ENCODE measurements at places on chromosomes 12 and 14. TPM values are rescaled to one million over a fixed set of nuclear protein-coding genes. Genes with fewer than 3 reads are reported as not detected.

DNA sequence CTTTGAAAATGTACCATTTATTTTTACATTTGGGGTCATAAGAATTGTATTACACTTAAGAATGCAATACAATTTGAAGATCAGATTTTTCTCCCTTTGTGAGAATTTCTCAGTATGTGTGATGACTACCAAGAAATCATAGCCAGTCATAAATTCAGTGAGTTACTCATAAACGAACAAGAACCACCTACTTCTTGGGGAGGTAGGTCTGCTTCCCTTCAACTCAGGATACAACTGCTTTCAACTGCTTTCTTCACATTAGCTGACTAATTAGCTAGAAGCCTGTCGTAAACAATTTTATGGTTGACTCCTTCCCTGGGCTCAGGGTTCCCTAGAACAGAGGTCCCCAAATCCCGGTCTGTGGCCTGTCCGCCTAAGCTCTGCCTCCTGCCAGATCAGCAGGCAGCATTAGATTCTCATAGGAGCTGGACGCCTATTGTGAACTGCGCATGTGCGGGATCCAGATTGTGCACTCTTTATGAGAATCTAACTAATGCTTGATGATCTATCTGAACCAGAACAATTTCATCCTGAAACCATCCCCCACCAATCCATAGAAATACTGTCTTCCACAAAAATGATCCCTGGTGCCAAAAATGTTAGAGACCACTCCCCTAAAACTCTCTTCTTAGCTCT lies 3.7 kb downstream of the ANG start:
- H3K36me3 ChIP-seq: no peaks in the 10 kb centered on the region
- no peak for DNase-seq
- no peak overlapping the region for H3K4me3 ChIP-seq
- no peaks in the 10 kb centered on the region for H3K27me3 ChIP-seq
- H3K4me1 ChIP-seq: no peaks in the 10 kb centered on the region

- no peak overlapping the region for H3K4me3 ChIP-seq
- no peaks in the 10 kb centered on the region for H3K4me1 ChIP-seq
- H3K27ac ChIP-seq: no peak overlapping the region
- H3K36me3 ChIP-seq: no peaks in the 10 kb centered on the region
- no peaks in the 10 kb centered on the region for H3K27me3 ChIP-seq
Observed at GRCh38 chr14:38150075-38150474, 57.6 kb upstream of the SSTR1 start.

GRCh38 chr12:51225771-51226170 lies 7.9 kb upstream of the POU6F1 start:
- no peaks in the 10 kb centered on the region for H3K4me1 ChIP-seq
- H3K36me3 ChIP-seq: no peaks in the 10 kb centered on the region
- no peak overlapping the region for H3K27ac ChIP-seq
- H3K27me3 ChIP-seq: no peaks in the 10 kb centered on the region
- H3K4me3 ChIP-seq: no peak overlapping the region

DNA sequence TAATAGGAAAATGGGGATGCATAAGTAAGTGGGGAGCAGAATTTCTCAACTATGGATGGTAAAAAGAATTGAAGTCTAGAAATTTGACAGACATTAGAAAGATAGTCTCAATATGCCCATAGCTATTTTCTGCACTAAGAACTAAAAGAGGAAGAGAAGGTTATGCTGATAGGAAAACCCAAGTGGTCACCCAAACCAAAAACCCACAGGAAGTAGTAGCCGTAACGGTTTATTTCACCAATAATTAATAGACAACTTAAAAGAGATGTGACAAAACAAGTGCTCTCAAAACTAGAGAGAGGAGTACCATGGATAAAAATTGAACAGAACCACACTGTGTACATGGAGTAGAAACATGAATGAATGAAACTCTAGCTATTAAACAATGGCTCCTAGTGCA lies 295.4 kb downstream of the FSCB start:
- H3K4me3 ChIP-seq: no peak overlapping the region
- no peaks in the 10 kb centered on the region for H3K27me3 ChIP-seq
- H3K27ac ChIP-seq: no peak overlapping the region
- H3K36me3 ChIP-seq: no peaks in the 10 kb centered on the region
- no peak for DNase-seq
- H3K4me1 ChIP-seq: no peaks in the 10 kb centered on the region

DNA sequence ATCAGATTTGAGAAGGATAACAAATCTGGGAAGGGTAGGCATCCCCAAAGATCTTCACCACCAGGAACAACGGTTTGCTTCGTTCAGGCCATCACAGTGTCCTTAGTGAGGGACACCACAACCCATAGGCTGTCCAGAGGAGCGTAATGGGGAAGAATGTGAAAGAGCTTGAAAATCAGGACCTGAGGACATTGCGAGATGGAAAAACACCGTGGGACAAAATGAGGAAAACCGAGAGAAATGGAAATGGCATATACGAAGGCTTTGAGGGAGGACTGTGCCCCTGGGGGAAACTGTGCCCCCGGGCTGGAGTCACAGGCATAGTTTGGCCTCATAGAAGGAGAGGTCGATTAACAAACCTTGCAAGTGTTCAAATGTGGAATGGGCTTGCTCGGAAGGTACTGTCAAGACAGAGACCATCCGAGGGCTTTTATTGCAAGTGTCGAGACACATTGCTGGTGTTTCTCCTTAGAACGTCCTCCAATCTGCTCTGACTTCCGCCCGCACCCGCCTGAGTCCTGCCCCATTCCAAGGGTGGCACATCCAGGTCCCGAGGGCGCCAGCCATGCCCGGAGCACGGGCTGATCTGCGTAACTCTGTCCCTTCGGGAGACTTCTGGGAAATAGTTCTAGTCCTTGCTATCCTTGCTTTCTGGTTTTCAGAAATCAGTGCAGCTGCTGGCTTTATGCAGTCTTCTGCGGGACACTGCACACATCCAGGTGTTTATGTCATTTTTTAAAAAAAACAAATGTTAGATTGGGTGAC lies 885 bp upstream of the PALS1 start:
- peak overlapping the region; percentile 86 for H3K27ac ChIP-seq
- no peaks in the 10 kb centered on the region for H3K4me1 ChIP-seq
- H3K27me3 ChIP-seq: no peaks in the 10 kb centered on the region
- peak overlapping the region; percentile 83 for H3K4me3 ChIP-seq

GRCh38 chr12:28355161-28355560 lies 164.9 kb downstream of the CCDC91 start:
- H3K4me1 ChIP-seq: no peaks in the 10 kb centered on the region
- H3K27ac ChIP-seq: no peak overlapping the region
- no peak overlapping the region for H3K4me3 ChIP-seq
- no peaks in the 10 kb centered on the region for H3K27me3 ChIP-seq
- no peaks in the 10 kb centered on the region for H3K36me3 ChIP-seq
- no peak for DNase-seq

GRCh38 chr14:77301103-77301502 lies 19.6 kb downstream of the POMT2 start:
- no peak overlapping the region for H3K4me3 ChIP-seq
- H3K27me3 ChIP-seq: no peaks in the 10 kb centered on the region
- peaks cover 24% of the 10 kb centered on the region for H3K36me3 ChIP-seq
- H3K4me1 ChIP-seq: no peaks in the 10 kb centered on the region
- H3K27ac ChIP-seq: no peak overlapping the region

- DNase-seq: no peak
- peak overlapping the region; percentile 43 for H3K4me3 ChIP-seq
- no peaks in the 10 kb centered on the region for H3K27me3 ChIP-seq
- peaks cover 3% of the 10 kb centered on the region for H3K4me1 ChIP-seq
- H3K27ac ChIP-seq: peak overlapping the region; percentile 67
Observed at GRCh38 chr12:54390176-54390667, 5.7 kb upstream of the ZNF385A start.

The KRT3 gene
- total RNA-seq: not detected

DNA sequence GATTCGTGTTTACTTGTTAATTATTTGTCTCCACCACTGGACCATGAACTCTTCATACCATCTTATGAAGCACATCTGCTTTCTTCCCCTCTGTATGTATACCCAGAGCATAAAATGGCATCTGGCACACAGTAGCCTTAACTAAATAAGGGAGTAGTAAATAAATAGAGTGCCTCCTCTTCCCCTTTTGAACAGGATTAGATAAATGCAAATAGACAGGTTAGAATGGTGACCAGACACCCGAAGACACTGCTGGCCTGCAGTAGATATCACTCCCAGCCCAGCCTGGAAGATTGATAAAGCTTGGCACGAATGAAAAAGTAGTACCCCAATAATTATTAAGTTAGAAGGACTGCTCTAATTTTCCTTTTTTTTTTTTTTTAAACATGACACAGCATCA lies 6.9 kb downstream of the GALNT4 start:
- peaks cover 6% of the 10 kb centered on the region for H3K4me1 ChIP-seq
- H3K36me3 ChIP-seq: no peaks in the 10 kb centered on the region
- DNase-seq: no peak
- no peaks in the 10 kb centered on the region for H3K27me3 ChIP-seq
- H3K27ac ChIP-seq: no peak overlapping the region

- no peaks in the 10 kb centered on the region for H3K4me1 ChIP-seq
- H3K27me3 ChIP-seq: no peaks in the 10 kb centered on the region
- H3K4me3 ChIP-seq: no peak overlapping the region
- no peaks in the 10 kb centered on the region for H3K36me3 ChIP-seq
Observed at GRCh38 chr12:113831016-113831415, 135.1 kb downstream of the RBM19 start.

The ANHX gene
- not detected for total RNA-seq

DNA sequence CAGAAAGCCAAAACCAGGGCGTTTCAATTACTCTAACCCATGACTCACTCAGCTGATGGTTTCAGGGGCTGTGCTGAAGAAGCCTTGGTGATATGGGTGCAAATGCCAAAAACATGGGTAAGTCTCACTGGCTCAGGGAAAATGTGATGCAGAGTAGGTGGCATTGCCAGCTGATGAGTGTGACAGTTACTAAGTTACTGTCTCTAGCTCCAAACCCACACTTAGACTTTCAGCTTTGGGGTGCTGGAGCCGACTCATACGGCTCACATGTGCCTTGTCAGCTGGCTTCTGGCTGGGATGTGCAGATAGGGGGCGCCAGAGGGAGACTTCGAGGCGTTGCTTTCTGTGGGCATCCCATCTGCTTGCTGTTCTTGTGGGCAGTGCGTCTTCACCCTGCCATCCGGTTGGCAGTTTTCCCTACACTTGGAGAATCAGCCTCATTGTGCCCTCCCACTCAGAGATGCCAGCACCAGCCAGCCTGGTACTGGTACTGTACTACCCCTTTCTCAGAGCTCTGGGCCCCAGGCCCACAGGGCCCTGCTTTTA lies 11.1 kb upstream of the KRT7 start:
- H3K27ac ChIP-seq: no peak overlapping the region
- DNase-seq: no peak
- no peak overlapping the region for H3K4me3 ChIP-seq

DNA sequence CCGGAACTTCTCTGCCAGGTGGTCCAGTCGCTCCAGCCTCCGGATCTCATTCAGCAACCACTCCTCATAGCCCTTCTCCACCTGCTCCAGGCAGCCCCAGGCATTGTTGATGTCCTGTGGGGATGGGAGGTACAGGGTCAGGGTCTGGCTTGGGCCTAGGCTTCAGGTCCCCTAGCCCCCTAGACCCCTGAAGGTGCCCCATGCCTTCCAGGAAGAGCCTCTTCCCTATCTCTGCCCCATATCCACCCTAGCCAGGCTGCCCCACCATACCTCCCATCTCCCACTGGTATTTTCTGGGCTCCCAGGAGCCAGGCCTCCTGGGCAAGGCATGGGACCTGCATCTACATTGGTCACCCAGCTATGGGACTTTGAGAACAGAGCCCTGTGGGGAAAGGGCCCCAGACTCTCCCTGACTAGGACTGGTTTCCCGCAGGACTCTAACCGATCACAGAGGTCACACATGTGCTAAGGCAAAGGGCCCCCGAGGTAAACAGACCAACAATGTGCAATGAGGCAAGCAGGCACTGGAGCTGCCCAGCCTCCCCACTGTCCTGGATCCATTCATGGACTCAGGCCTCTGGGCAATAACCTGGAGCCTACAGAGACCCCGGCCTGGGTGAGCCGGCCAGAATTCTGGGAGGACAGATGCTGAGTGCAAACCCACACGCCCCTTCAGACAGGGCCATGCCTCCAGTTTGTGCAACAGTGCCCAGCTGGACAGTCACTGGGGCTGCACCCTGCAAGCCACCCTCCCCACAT lies 88.8 kb downstream of the ACTN1 start:
- H3K27ac ChIP-seq: no peak overlapping the region
- H3K36me3 ChIP-seq: no peaks in the 10 kb centered on the region
- no peaks in the 10 kb centered on the region for H3K4me1 ChIP-seq
- H3K27me3 ChIP-seq: no peaks in the 10 kb centered on the region

The C1R gene
- 114 TPM for total RNA-seq

DNA sequence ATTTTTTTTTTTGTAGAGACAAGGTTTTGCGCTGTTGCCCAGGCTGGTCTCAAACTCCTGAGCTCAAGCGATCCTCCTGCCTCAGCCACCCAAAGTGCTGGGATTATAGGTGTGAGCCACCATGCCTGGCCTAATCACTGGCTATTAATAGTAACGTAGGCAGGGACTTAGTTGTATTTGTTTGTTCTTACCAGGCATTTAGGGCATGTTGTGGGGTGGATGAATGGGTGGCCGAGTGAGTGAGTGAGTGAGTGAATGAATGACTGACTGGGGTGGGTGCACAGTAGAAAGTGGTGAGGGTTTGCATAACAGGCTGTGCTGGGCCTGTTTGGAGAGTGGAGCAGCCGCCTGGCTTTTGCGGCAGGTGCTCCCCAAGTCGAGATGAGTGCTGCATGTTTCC lies 87.0 kb downstream of the FOXN4 start:
- no peak for DNase-seq
- H3K27ac ChIP-seq: no peak overlapping the region
- no peaks in the 10 kb centered on the region for H3K4me1 ChIP-seq
- peaks cover 99% of the 10 kb centered on the region for H3K36me3 ChIP-seq
- H3K4me3 ChIP-seq: no peak overlapping the region
- H3K27me3 ChIP-seq: no peaks in the 10 kb centered on the region

The RDH12 gene
- total RNA-seq: not detected

The MYO1H gene
- not detected for total RNA-seq

The GPD1 gene
- total RNA-seq: 405 TPM

DNA sequence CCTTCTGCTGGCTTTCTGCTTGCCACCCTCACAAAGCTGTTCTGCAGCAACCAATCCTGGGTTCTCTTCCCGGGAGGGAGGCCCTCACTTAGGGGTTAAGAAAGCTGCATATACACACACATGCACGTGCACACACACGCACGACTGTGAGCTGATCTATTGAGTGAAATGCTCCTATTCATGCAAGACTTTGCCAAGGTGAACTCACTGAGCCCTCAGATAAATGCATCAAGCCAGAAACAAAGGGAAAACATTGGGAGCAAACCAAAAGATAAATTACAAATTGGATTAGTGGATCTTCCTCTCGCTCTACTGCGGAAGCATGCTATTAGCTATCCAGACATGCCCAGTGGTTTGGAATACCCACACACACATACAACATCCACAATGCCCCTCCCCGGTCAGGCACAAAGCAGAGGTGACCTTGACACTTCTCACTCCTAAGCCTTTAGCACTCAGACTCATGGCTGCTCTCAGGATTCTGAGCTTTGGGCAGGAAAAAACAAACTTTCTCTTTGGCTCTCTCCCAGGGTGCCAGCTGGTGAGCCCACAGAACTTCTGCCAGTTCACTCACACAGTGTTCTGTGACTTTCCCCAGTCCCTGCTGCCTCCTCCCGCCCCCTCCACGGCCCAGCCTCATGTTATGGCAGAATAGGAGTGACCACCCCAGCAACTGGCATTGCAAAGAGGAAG lies 320.0 kb downstream of the DPF3 start:
- no peak for DNase-seq
- H3K4me1 ChIP-seq: no peaks in the 10 kb centered on the region
- no peak overlapping the region for H3K4me3 ChIP-seq
- H3K27me3 ChIP-seq: no peaks in the 10 kb centered on the region

GRCh38 chr14:56894591-56894991 lies 84.3 kb upstream of the OTX2 start:
- H3K36me3 ChIP-seq: no peaks in the 10 kb centered on the region
- no peak overlapping the region for H3K4me3 ChIP-seq
- DNase-seq: no peak
- H3K27ac ChIP-seq: no peak overlapping the region
- no peaks in the 10 kb centered on the region for H3K4me1 ChIP-seq

The PNN gene
- 125 TPM for total RNA-seq
